Type B pancreatic cell (in vitro differentiated cells): ENCODE measurements at places on chromosomes 13 and 19.

- H3K4me1 ChIP-seq: no peaks in the 10 kb centered on the region
- DNase-seq: peak; percentile 64
- no peak overlapping the region for H3K4me3 ChIP-seq
- H3K36me3 ChIP-seq: no peaks in the 10 kb centered on the region
- H3K27ac ChIP-seq: no peak overlapping the region
- H3K27me3 ChIP-seq: no peaks in the 10 kb centered on the region
These were observed 19.2 kb downstream of the FCGBP start for GRCh38 chr19:39915101-39915847.

DNA sequence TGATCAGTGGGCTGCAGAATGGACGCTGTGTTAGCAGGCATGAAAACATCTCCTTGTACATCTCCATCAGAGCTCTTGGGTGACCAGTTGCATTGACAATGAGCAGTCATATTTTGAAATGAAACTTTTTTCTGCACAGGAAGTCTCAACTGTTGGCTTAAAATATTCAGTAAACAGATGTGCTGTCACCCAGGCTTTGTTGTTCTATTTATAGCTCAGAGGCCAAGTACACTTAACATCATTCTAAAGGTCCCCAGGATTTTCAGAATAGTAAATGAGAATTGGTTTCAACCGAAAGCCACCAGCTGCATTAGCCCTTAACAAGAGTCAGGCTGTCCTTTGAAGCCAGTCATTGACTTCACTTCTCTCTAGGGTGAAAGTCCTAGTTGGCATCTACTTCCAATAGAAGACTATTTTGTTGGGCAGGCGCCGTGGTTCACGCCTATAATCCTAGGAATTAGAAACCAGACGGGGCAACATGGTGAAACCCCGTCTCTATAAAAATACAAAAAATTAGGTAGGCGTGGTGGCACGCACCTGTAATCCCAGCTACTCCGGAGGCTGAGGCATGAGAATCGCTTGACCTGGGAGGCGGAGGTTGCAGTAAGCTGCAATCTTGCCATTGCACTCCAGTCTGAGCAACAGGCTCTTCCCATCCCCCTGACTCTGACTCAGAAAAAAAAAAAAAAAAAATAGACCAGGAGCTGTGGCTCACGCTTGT lies 7.9 kb upstream of the PDE4A start:
- H3K27ac ChIP-seq: no peak overlapping the region
- no peak for DNase-seq
- no peak overlapping the region for H3K4me3 ChIP-seq
- H3K27me3 ChIP-seq: peaks cover 83% of the 10 kb centered on the region

DNA sequence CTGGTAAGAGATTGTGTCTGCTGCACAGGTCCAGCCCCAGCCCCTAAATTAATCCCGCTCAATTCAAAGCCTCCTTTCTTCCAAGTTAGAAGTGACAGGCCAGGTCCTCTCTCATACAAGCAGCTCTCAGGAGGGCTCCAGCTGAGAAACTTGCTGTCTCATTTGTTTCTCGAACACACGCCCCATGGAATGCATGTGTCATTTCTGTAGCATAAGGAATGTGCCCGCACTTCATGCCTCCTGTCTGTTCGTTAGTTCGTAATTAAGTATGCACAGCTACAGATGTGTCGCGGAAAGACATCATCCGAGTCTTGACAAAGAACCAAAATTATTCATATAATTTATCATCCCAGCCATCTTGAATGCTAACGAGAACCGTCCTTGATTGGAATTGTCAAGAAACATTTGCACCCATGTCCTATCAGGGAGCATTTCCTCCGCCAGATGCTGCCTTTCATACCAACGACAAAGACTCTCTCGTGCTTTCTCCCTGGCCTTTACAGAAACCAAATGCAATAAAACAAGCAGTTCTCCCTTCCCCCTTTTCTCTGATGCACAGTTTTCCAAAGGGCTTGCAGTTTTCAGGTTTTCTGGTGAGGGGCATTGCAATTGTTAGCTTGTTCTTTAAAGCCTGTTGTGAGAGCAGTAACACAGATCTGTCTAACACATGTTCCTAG lies 133.5 kb downstream of the UQCRFS1 start:
- peaks cover 6% of the 10 kb centered on the region for H3K27me3 ChIP-seq
- no peaks in the 10 kb centered on the region for H3K36me3 ChIP-seq

- no peak overlapping the region for H3K27ac ChIP-seq
- no peaks in the 10 kb centered on the region for H3K27me3 ChIP-seq
- DNase-seq: peak; percentile 64
- no peak overlapping the region for H3K4me3 ChIP-seq
- H3K4me1 ChIP-seq: no peaks in the 10 kb centered on the region
- no peaks in the 10 kb centered on the region for H3K36me3 ChIP-seq
These were observed 13.6 kb upstream of the USP29 start for GRCh38 chr19:57105976-57106721.

DNA sequence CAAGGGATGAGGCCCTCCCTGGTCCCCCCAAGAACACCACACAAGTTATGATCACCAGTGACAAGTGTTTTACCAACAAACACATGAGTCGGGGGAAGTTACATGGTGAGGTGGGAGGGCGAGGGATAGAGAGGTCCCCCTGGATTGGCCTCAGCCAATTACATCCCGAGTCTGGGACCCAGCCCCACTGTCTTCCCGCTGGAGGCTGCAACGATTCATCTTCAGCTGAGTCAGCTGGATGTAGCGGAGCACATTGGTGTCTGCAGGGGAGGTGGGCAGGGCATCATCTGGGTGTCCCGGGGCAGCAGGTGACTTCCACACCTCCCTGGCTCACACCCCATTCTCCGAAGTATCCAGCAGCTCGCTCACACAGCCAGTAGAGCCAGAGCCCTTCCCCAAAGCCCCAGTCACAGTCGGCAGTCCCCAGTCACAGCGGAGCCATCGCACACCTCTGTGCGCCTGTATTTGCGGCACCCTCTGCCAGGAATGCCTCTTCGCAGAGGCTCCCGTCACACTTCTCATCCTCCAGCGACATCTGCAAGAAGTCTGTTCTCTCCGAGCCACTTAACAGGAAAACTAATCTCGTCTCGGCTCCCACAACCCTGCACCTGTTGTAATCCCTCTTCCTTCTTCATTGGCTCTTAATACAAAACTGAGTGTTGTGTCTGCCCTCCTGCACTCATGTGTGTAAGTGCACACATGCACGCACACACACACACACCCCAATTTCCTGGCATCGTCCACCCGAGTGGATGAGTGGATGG lies 2.0 kb downstream of the TTC9B start:
- no peak for DNase-seq
- H3K36me3 ChIP-seq: peaks cover 10% of the 10 kb centered on the region
- H3K27ac ChIP-seq: peak overlapping the region; percentile 92
- peaks cover 52% of the 10 kb centered on the region for H3K27me3 ChIP-seq
- peaks cover 7% of the 10 kb centered on the region for H3K4me1 ChIP-seq
- H3K4me3 ChIP-seq: peak overlapping the region; percentile 64

DNA sequence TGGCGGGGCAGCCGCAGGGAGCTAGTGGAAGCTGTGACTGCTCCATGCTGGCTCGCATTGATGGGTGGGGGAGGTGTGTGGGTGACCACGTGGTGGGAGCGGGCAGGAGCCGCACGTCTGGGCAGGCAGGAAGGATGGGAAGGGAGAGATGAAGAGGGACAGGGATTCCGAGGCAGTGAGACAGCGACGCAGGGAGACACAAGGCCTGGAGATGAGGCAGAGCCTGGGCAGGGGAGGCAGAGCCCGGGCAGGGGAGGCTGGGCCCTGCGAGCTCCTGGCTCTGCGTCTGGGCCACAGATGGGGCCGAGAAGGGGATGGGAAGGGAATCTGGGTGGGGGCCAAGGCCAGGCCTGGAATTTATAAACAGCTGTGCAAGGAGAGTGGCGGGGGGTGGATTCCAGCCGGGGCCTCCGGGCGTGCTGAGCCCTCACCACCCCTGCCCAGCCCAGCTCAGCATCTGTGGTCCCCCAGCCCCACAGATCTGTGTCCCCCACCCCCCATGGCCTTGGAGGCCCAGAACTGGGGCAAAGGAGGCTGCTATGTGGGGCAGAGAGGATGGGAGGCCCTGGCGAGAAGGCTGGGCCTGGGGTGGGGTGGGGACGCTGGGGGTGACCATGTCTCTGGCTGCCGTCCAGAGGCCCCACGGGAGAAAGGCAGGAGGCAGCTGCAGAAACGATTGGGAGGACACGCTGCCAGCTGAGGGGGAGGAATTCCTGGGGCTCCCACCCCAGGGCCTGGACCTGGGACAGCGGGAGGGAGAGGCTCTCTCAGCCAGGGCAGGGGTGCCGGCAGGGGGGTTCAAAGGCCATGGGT lies 6.0 kb downstream of the EHD2 start:
- no peak overlapping the region for H3K4me3 ChIP-seq
- H3K27ac ChIP-seq: peak overlapping the region; percentile 72
- no peak for DNase-seq
- peaks cover 5% of the 10 kb centered on the region for H3K36me3 ChIP-seq
- peaks cover 17% of the 10 kb centered on the region for H3K27me3 ChIP-seq

DNA sequence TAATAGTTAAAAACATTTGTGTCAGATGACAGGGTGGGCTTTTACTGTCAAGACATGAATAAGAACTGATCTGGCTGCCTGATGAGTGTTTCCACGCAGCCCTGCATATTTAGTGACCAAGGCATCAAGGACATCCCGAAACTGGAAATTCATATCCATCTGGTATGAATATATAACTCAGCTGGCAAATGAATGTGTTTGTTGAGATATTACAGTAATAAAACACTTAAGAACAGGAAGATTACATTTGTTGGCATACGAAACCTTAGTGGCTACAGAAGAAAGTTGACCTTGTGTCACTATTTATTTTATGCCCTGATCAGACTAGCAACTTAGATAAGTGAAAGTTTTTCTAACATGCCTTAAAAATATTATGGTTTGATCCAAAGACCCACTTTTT lies 32.8 kb downstream of the RAP2A start:
- no peaks in the 10 kb centered on the region for H3K27me3 ChIP-seq
- no peak overlapping the region for H3K4me3 ChIP-seq
- H3K36me3 ChIP-seq: peaks cover 15% of the 10 kb centered on the region
- DNase-seq: no peak
- no peaks in the 10 kb centered on the region for H3K4me1 ChIP-seq

GRCh38 chr13:110641055-110642015 lies 26.0 kb downstream of the NAXD start:
- no peak overlapping the region for H3K27ac ChIP-seq
- H3K27me3 ChIP-seq: no peaks in the 10 kb centered on the region
- H3K4me1 ChIP-seq: peaks cover 10% of the 10 kb centered on the region
- no peak for DNase-seq
- H3K36me3 ChIP-seq: peaks cover 23% of the 10 kb centered on the region

- no peaks in the 10 kb centered on the region for H3K27me3 ChIP-seq
- H3K4me3 ChIP-seq: peak overlapping the region; percentile 2
- peaks cover 19% of the 10 kb centered on the region for H3K4me1 ChIP-seq
- peak overlapping the region; percentile 64 for H3K27ac ChIP-seq
- peaks cover 17% of the 10 kb centered on the region for H3K36me3 ChIP-seq
- no peak for DNase-seq
These were observed 9.8 kb downstream of the PARP4 start for GRCh38 chr13:24502533-24503378.

- peaks cover 25% of the 10 kb centered on the region for H3K4me1 ChIP-seq
- no peaks in the 10 kb centered on the region for H3K36me3 ChIP-seq
- no peak for DNase-seq
- H3K4me3 ChIP-seq: no peak overlapping the region
- H3K27ac ChIP-seq: no peak overlapping the region
These were observed 283.8 kb downstream of the DCT start for GRCh38 chr13:94195715-94196114.

DNA sequence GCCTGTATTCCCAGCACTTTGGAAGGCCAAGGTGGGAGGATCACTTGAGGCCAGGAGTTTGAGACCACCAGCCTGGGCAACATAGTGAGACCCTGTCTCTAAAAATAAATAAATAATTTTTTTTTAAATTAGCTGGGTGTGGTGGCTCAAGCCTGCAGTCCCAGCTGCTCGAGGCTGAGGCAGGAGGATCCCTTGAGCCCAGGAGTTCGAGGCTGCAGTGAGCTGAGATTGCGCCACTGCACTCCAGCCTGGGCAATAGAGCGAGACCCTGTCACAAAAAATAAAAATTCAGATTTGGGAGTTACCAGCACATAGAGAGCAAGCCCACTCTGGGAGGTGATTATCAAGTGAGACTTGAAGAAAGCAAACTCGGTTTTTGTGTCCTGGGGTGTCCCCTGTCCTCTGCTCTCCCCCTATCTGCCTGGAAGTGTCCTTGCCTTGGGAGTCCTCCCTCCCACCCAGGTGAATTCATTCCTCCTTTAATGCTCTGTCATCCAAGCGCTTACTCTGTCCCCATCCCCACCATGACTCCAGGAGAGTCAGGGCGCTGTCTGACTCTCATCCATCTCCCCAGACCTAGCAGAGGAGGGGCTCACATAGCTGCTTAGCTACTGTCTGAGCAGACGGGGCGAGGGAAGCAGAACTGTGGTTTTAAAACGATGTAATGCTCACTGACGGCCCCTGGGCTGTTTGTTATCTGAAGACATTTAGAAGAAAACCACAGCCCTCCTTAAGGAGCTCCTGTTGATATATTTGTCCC lies 146.8 kb downstream of the STK24 start:
- peak overlapping the region; percentile 24 for H3K27ac ChIP-seq
- H3K4me1 ChIP-seq: peaks cover 17% of the 10 kb centered on the region
- H3K36me3 ChIP-seq: peaks cover 50% of the 10 kb centered on the region
- DNase-seq: no peak
- no peaks in the 10 kb centered on the region for H3K27me3 ChIP-seq
- no peak overlapping the region for H3K4me3 ChIP-seq

- H3K27me3 ChIP-seq: peaks cover 3% of the 10 kb centered on the region
- H3K4me3 ChIP-seq: no peak overlapping the region
- H3K4me1 ChIP-seq: peaks cover 11% of the 10 kb centered on the region
These were observed 395.0 kb downstream of the PCDH9 start for GRCh38 chr13:66835040-66835628.

- no peaks in the 10 kb centered on the region for H3K4me1 ChIP-seq
- H3K36me3 ChIP-seq: no peaks in the 10 kb centered on the region
- H3K27me3 ChIP-seq: peaks cover 53% of the 10 kb centered on the region
- no peak overlapping the region for H3K4me3 ChIP-seq
- no peak for DNase-seq
- H3K27ac ChIP-seq: no peak overlapping the region
These were observed 57.9 kb upstream of the VSTM2B start for GRCh38 chr19:29467824-29468401.

- no peaks in the 10 kb centered on the region for H3K27me3 ChIP-seq
- no peak overlapping the region for H3K27ac ChIP-seq
- peaks cover 9% of the 10 kb centered on the region for H3K36me3 ChIP-seq
These were observed 556 bp downstream of the TRIP10 start for GRCh38 chr19:6739883-6740588.

GRCh38 chr13:34347784-34348573 lies 530.0 kb downstream of the RFC3 start:
- H3K36me3 ChIP-seq: no peaks in the 10 kb centered on the region
- H3K4me1 ChIP-seq: peaks cover 14% of the 10 kb centered on the region
- H3K27me3 ChIP-seq: no peaks in the 10 kb centered on the region
- no peak overlapping the region for H3K4me3 ChIP-seq
- no peak for DNase-seq
- H3K27ac ChIP-seq: peak overlapping the region; percentile 28
